Dermis blood vessel endothelial cell (primary cell): ENCODE measurements at places on chromosomes 2 and 18.

- DNase-seq = no peak
These were observed 42.3 kb upstream of the ALPP start for GRCh38 chr2:232336241-232336736.

DNA sequence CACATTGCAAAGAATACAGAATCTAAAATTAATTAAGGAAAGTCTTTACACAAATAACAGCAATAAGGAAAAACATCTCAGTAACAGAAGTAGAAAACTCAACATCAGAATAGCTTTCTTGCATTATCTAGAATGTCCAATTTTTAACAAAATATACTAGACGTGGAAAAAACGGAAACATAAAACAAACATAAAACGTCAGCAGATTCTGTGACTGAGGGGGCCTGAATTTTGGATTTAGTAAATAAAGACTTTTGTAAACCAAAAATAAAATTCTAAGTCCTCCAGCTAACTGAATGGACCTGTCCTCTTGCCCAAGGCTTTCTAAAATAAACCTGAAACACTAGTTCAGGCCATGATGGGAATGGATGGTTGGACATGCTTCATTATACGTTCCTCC, 773.5 kb upstream of the LRRTM1 start:
- no peak for DNase-seq

DNA sequence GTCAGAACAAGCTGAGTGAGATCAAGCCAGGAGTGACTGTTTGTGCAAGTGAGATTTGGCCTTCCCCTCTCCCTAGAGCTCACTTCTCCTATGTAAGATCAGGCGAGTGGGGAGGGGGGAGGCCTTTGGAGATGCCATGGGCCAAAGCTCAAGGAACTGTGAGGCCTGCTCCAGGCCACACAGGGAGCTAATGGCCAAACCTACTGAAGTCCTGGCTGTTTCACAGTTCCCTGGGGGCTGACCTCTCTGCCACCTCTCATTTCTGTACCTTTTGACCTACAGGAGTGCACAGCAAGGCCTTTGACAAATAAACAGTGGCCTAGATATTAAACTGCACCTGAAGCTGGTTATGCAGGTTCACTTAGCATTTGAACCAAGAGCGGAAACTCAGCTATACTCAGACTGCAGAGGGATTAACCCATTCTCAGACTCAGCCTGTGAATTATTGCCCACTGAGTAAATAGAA, 235.0 kb upstream of the NT5C1B start:
- DNase-seq = no peak

DNA sequence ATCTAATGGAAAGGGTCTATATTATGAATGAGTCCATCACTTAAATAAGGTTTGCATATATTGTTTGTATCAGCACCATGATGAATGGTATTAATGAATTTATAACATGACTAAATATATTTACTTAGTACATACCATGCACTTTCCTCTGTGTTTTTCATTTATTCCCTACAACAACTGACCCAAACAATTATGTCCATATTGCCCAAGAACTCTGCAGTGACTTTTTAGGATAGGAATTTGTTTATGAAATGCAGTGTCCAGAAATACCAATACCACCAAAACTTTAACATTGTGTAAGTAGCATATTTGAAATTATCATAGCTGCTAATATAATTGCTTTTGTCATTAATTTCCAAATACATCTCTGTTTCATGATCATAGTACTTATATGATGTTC, 119.7 kb downstream of the WDR7 start:
- no peak for DNase-seq

DNA sequence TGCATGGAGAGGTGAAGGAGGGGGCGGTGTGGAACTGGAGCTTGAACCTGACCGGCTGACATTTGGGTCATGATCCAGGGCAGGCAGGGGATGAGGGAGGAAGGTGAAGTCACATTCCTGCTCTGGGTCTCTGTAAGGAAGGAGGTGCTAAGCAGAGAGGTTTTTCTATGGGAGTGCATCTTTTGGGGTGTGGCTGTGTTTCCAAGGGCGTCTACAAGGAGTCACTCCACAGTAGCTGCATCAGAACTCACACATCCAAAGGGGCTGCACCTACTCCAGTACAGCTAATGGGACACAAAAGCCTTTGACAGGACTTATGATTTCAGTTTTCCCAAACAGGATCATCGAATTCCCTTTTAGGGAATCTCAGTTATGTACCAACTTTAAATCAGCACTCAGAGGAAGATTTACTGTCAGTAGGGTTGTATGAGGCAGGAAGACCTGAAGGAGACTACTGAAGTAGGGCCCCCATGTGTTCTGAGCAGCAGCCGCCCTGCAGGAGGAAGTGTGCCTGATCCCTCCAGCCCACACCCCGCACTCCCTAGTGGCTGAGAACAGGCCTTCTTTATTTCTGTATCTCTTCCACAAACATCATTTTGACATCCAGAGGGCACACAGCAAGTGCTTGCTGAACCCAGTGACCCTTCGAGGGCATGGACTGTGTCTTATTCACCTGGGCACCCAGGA, 137.2 kb downstream of the CELF4 start:
- DNase-seq = no peak

DNA sequence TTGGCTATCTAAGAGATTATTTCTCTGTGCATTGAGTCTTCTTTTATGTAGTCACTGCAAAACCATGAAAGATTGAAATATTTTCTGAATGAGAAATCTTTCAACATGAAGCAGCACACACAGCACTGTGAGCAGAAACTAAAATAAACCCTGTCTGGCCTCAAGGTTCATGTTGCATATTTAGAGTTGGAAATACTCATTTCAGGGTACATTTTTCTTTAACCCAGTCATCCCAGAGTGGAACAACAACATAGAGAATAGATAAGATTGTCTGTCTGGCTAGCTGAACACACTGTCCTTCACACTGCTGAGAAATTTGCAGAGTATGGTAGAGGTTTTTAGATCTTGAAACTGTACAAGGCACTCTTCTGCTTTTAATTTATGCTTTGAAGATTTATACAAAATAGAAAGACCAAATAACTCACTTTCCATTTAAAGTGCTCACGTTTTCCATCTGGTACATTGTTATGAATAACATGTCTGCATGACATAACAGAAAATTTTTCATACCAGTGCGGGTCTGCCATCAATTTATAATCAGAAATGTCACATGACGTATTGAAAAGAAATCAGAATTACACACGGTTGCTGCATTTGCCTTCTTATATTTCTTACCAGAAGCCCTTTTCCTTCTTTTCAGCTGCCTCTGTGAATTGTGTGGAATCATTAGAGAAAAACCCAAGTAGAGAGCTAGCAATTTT, 25.0 kb upstream of the FN1 start:
- DNase-seq = peak; percentile 13

GRCh38 chr18:56992777-56993176, 154.1 kb upstream of the BOD1L2 start:
- DNase-seq = no peak

DNA sequence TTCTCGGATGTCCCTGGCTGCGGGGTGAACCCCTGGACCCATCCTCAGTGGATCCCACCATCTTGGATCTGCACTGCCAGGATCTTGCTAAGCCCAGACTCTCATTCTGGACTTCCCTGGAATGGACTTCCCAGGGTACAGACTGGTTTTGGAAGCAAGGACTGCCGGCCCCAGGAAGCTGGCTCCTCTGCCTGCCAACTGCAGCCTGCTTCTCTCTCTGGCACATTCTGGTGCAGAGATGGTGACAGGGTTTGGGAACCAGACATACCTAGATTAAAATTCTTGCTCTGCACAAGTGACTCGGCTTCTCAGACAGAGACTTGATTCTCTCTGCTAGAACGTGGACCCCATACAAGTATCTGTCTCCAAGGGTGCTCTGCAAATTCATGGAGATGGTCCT, 29.4 kb downstream of the ACKR3 start:
- DNase-seq = no peak

DNA sequence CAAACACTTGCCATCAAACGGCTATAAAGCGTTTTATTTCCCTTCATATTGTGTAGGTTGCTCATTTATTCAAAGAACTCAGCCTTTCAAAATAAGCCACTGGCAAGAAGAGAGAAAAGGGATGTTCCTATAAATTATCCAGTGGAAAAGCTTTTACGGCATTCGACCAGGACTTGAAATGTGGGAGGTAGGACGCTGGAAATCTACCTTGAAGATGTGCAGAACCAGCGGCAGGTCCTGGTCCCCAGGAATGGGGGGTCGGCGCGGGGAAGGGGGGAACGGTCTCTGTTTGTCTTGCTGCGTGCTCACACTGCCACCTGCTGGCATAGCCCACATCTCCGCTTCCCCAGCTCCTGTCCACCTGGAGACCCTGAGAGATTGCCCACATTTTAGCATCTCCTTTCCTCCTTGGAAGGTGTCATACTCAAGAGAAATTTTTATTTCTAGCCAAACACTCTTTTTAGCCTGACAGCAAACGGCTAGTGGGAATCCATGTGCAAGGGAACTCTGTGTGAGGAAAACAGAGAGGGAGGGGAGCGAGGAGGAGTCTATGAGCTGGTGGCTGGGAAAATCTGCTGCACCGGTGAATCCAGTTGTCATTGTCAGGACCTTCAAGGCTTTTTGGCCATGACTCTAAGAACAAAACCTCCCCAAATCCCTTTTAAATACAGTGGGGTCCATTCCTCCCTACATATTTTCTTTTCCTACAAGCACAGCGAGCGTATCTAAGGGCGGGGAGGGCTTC, 349.0 kb upstream of the PKDCC start:
- DNase-seq = peak; percentile 40

DNA sequence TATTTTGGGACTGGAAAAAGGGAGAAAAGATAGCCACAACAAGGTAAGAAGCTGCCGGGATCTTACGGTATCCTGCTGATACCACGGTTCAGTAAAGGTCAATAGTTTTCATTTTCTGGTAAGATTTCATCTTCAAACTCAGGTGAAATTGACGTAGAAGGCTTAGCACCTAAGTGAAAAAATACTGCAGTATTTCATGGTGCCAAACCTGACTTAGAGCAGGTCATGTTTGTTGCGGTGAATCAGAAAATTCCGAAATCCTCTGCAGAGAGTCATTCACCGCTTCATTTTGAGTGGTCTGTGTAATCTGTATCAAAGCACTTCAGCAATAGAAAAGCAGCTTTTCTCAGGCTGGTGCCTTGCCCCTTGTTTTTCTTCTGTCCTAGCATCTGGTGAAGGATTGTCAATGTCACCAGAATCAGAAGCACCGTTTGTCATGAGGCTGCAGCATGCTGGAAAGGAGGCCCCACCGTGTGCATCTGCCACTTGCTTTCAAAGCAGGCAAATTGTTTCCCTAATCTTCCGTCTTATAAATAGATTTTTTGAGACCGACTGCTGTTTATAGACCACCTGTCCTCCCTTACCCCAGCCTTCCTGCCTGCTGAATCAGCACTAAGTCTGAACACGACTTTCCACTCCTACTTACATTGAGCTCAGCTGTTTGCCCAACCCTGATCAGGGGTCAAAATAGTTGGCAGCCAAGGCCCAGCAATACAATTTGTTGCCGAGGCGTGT, 156.3 kb downstream of the EML6 start:
- DNase-seq = no peak

GRCh38 chr2:45964906-45965305, 313.4 kb downstream of the PRKCE start:
- DNase-seq = peak; percentile 54

DNA sequence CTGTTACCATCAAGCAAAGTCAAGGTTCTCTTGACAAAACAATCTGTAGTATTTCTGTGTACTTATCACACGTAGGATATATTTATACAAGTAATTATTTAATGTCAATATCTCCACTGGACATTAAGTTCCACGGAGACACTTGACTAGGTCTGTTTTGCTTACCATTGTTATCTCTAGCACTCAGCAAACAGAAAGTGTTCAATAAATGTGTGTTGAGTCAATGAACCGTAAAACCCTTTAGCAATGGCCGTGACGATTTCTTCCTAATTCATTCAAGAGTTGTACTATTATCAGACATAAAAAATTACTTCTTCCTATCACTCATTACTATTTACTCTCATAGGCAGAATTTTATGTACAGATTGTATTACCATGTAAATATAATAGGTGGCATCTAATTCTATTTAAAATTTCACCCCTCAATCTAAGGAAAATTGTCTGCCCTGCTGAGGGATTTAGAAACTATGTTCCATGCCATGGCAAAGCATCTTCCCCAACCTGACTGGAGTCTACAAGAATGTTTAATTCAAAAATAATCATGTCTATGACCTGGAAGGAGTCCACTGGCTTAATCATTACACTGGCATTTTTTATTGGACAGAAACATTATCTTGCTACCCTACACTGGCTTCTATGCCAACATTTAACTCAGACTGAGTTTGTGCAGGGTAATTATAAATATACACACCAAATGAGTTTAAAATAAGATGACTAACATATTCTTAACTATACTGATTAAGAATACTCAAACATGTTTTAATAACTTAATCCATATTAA, 301.9 kb downstream of the ZEB2 start:
- no peak for DNase-seq

- no peak for DNase-seq
These were observed 74.1 kb downstream of the GALR1 start for GRCh38 chr18:77323640-77324299.

GRCh38 chr2:189254268-189254883, 74.8 kb upstream of the COL5A2 start:
- DNase-seq = no peak
